ENCODE measurements at places on chromosomes 7 and 10.

GRCh38 chr10:132202070-132202970 is 15.6 kb downstream of the DPYSL4 start:
- no peak for DNase-seq

- DNase-seq, result no peak
Observed at GRCh38 chr7:73452999-73453635, 19.5 kb downstream of the FZD9 start.

DNA sequence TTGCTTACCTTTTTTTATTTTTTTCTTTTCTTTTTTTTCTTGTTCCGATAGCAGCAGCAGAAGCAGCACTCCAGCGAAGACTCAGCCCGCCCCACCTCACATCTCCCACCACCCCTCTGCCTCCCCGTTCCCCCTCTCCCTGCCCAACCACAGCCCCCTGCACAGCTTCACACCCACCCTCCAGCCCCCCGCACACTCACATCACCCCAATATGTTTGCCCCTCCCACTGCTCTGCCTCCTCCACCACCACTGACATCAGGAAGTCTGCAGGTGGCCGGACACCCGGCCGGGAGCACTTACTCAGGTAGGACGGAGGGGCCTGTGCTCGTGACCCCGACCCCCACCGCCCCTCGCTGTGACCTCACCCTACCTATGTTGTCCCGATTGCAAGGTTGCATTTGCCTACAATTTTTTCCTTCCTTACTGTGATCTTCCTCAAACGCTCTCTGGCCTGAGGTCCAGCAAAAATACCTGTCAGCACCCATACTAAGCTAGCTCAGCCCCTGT is 367.2 kb upstream of the GALNT17 start:
- DNase-seq, result no peak

- DNase-seq, result no peak
Observed at GRCh38 chr10:94316560-94316959, 46.2 kb downstream of the NOC3L start.

- DNase-seq, result no peak
Observed at GRCh38 chr7:3695602-3696001, 394.6 kb downstream of the SDK1 start.

Data from Kasumi-1 (cell line).